Neural crest cell (in vitro differentiated cells): ENCODE measurements at places on chromosomes 5 and 9.

- no peak for DNase-seq
Measured at GRCh38 chr5:107873877-107874276, 203.1 kb upstream of the EFNA5 start.

DNA sequence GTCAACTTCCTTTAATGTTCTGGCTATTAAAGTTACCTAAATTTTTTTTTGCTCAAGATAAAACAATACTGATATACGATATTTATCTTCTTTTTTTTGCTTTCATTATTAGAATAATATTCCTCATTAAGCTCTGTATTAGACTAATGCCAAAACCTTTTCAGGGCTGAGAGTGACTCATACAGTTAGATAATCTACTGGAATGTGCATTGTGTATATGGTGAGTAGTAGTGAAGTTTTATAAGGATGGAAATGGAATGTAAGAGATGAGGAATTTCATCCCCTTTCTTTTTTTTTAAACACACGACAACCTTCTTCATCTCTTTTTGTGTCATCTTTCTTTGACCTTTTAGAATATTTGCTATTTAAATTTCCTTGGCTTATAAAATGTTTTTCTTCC, 268.6 kb downstream of the ISL1 start:
- no peak for DNase-seq

DNA sequence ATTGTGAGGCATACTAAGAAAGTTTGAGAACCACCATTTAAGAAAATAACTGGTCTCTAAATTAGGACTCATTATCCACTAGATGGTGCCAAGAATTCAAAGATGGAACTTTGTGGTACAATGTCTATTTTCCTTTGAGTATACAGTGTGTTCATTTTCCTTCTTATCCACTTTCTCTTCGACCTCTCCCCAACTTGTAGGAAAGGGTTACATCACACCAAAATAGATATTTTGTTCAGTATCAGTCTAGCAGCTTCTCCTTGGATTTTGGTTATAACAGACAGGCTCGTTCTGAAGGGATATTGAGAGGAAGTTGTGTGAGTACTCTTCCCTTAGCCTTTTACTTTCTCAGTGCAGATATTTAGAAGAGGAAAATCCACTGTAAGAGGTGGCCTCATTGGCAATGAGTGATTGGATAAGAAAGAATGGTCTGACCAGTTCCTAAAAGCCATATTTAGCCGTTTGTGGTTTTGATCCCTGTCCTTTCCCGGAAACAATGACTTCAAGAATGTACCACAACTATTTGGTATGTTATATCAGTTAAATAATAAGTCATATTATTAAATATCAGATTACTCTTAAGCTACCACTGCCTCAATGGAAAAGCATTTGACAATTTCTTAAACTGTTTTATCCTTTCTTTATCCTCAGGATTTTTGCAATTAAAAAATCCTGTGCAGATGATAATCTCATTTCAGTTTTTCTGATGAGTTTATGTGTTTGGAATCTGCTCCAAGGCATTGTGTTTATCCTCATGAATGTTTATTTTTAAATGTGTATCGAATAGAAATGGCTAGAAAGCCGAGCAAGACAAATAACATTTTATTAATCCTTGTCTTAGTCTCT, 69.0 kb upstream of the GRAMD2B start:
- no peak for DNase-seq

GRCh38 chr9:92500725-92501124, 18.4 kb upstream of the ASPN start:
- no peak for DNase-seq

DNA sequence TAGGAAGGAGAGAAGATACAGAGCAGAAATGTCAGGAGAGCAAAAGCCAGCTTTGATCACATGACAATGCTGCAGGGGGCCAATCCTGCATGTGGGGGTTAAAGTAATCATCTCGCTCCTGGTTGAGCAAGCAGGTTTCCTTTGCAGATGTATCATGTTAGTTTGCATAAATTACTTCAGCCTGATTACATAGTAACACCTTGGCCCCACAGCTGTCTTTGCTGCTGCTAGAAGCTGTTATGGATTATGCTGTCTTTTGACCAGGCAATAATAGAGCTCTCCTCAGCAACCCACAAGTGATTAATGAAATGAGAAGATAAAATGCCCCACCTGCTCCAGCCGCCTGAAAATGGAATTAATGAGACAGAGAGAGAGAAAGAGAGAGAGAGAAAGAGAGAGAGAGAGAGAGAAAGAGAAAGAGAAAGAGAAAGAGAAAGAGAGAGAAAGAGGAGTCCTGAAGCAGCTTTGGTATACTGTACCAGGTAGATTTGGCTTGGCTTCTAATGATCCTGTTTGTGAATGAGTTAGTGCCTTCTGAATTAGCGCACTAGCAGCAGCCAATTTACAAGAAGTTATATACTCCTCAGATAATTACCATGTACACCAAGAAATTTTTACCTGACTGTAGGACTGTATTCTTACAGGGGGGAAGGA, 174.3 kb upstream of the RORB start:
- no peak for DNase-seq

- DNase-seq: no peak
Measured at GRCh38 chr5:18534119-18534518, 899.9 kb downstream of the TAF11L14 start.

DNA sequence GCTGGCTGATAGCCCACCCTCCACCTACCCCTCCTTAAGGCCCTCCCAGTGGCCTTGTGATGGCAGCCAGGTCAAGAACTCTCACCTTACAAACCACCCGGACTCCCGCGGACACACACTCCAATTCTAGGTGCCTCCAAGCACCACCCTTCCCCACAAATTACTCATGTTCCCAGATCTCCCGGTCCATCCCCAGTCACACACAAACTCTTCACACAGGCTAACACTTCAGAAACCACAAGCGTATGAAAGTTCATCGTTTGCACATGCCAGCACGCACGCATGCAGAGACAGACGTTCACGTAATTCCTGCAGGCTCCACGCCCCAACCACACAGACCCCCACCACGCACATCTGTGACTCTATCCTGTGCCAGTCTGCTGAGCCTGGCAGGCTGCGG, 18.0 kb downstream of the NR5A1 start:
- no peak for DNase-seq

- DNase-seq: no peak
Measured at GRCh38 chr9:91760906-91761305, 189.1 kb downstream of the ROR2 start.

DNA sequence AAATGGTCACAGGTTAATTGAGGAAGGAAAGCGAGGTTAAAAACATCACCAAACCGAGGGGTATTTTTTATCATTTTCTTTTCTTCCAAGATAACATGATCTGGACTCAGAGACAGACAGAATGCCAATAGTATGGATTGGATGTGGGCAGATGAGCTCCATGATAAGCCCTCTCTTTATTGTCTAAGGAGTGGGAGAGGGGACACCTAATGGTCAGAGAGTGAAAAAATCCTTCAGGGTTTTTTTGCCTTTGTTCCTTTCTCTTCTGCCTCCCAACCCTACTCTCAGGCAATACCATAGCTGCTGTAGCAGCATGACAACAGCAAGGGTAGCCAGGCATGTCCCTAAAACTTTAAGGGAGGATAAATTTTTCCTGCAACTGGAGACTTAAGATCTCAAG, 94.7 kb downstream of the DIRAS2 start:
- no peak for DNase-seq

GRCh38 chr9:111108946-111109345, 70.7 kb upstream of the LPAR1 start:
- DNase-seq: no peak

GRCh38 chr9:130199605-130200004, 27.4 kb downstream of the NCS1 start:
- no peak for DNase-seq

GRCh38 chr9:135536216-135536615, 9.7 kb upstream of the OBP2A start:
- DNase-seq: no peak

DNA sequence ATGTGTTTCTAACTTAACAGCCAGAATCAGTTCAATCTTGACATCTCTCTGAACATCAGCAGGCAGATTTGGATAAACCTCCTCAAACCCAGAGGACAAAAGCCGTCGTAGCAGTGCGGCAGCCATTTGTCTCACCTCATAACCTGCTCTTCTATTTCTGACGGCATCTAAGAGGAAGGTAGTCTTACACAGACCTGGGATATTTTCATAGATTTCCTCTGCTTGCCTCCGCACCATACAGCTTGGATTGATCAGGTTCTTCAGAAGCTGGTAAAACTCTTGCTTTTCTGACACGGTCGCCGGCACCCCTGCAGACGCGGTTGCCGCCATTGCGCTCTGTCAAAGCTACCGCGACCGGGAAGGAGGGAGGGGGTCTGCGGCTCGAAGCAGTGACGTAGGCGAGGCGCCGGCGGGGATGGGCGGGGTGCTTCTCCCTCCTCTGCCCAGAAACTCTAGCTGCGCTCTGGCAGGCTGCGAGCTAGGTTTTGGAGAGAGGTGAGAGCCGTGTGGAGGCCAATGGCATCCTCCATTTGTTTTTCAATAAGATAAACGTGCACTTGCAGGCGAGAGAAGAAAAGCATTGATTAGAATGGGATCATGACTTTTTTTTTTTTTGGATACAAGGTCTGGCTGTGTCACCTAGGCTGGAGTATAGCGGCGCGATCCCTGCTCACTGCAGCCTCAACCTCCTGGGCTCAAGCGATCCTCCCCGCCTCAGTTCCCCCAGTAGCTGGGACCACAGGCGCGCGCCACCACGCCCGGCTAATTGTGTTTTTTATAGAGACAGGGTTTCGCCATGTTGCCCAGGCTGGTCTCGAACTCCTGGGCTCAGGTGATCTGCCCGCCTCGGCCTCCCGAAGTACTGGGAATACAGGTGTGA, at the start of gene RANBP6:
RANBP6 (minus strand) TSS at position 347 of the 880 bp plus-strand sequence; CDS start at position 330, 17 bp downstream.
- peak; percentile 80 for DNase-seq

DNA sequence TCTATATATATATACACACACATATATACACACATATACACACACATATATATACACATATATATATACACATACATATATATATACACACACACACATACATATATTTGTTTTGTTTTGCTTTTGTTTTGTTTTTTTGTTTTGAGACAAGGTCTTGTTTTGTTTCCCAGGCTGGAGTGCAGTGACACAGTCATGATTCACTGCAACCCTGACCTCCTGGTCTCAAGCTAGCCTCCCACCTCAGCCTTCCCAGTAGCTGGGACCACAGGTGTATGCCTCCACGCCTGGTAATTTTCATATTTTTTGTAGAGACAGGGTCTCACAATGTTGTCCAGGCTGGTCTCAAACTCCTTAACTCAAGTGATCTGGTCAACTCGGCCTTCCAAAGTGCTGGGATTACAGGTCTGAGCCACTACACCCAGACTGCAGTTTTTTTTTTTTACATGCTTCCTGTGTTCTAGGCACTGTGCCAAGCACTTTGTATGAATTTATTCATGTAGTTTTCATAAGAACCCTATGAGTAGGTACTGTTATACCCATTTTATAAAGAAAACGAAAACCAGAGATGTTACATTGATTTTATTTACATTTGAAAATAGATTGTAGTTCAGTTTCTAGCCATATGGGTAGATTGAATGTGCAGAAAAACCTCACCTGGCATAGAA, 120.7 kb downstream of the PBX3 start:
- no peak for DNase-seq

DNA sequence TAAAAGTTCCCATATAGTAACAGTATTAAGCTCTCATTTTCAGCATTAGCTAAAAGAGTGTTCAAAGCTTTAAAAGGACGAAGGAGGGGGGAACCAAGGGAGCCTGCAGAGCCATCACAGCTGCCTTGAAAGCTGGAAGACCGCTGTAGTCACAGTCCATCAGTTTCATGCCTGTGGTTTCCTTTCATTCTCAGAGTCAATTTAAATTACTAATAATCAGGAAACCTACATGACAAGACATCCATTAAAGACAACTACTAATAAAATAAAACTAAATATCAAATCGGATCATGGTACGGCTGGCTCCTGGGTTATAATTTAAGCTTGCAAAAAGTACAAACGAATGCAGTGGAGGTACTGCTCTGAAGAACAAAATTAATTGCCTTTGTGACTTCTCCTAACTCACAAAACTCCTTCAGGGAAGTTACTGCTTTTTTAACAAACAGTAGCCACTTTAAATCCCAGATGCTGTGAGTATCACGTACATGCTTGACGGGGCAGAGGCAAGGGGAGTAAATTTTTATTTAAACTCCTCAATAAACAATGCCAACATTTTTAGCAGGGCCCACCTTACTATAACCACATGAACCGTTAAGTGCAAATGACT, 213.5 kb downstream of the DENND1A start:
- DNase-seq: no peak

DNA sequence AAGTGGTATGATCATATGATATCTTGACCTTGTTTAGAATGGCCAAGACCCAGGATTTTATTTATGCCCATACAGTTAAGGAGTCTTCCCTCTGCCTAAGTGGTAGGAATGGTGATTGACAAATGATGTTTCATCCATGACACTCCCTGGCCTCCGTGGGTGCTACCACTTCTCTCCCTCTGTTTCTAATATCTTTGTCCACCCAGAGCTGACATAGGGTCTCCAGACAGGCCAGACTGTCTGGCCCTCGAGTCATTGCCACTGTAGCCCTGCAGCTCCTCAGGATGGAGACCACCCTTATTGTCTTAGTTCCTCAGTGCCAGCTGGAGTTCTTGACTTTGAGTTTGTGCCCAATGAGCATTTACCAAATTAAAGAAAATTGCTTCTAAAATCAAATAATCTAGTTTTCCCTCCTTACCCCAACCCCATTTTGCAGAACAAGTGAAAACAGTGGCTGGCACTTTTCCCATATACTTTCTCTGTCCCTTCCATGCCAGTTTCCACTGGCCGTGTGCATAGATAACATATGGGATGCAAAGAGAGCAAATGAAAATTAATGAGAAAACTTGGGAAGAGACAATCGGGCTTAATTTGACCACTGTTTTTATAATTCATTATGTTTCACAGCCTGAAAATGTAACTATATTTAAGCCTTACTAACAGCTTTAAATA, 235.7 kb downstream of the NSG2 start:
- no peak for DNase-seq

DNA sequence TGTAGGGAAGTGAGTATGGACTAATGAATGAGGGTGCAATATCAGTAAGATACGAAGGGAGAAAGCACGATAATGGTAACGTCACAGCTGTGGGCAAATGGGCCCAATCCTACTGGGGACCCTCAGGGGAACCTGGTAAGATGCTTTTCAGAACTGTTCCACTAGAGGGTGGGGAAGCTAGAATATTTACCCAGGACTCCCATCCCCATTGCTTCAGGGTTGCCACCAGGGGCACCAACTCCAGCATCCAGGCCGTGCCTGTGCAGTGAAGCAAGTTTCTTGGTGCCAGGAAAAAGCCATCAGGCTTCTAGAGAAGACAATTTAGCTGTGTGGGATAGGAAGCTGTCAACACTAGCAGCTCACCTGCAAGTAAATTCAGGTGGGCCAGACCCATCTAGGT, 409.3 kb downstream of the AGTPBP1 start:
- DNase-seq: no peak
